ENCODE measurements at places on chromosomes 7 and 10.
A peak's percentile ranks its signal among the peaks of the same experiment; 100 is the strongest.

DNA sequence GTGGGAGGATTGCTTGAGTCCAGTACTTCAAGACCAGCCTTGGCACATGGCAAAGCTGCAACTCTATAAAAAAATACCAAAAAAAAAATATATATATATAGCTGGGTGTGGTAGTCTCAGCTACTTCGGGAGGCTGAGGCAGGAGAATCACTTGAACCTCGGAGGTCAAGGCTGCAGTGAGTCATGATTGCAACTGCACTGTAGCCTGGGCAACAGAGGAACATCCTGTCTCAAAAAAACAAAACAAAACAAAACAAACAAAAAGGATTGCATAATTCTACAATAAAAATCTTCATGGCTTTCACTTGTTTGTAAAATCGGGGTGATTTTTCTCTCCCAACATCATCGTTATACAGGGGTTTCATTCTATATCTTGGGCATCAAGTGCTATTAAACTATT lies 35.1 kb downstream of the GUSB start:
- no peak for DNase-seq

DNA sequence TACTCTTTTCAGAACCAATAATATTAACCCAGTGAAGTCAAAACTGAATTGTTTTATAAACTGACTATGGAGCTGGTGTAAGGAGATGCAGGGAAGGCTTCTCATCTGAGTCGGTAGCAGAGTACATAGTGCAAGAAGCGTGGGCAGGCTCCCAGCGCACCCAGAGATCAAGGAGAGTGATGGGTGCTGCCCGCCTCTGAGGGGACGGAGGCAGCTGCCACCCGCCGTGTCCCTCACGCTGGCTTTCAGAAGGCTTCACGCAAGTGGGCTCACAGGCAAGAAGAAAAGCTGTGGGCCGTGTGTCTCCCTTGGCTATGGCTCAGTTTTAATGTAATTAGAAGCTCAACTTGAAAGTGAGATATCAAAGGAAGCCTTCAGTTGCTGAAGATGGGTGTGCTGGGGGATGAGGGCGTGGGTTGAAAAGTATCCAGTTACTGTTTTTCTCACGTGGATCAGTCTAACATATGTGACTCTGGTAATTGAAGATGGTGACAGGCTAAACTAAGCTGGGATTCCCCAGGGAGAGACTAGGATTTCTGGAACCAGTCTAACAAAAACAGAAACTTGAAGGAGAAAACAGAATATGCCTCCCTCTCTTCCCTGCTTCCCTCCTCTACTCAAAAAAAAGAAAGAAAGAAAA lies 159.9 kb downstream of the MGMT start:
- no peak for DNase-seq

DNA sequence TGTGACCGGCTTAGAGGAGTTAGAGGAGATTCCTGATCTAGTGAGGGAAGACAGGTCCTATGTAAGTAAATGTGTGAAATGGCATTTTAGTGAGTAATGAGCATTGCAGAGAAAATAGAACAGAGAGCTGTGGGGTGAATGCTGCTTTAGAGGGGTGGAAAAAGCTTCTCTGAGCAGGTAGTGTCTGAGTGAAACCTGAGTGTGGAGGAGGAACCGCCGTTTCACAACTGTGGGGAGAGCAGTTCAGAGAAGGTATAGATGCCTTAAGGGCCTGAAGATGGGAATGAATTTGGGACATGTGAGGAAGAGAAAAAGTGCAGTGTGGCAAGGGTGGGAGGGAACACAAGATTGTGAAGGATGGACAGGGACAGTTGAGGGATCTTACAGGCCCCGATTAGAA lies 21.6 kb downstream of the FBH1 start:
- no peak for DNase-seq

- DNase-seq: no peak
Measured at GRCh38 chr7:38781991-38782390, 127.0 kb downstream of the VPS41 start.

GRCh38 chr10:13773043-13773442 lies 186.3 kb downstream of the PRPF18 start:
- DNase-seq: no peak

- no peak for DNase-seq
Measured at GRCh38 chr10:10078446-10078845, 939.2 kb upstream of the CELF2 start.

GRCh38 chr7:100119970-100120732 lies 717 bp downstream of the CNPY4 start:
- peak; percentile 69 for DNase-seq

Data from Right ventricle myocardium superior (tissue), 1 donor.